ENCODE measurements at places on chromosomes 13 and 19.

DNA sequence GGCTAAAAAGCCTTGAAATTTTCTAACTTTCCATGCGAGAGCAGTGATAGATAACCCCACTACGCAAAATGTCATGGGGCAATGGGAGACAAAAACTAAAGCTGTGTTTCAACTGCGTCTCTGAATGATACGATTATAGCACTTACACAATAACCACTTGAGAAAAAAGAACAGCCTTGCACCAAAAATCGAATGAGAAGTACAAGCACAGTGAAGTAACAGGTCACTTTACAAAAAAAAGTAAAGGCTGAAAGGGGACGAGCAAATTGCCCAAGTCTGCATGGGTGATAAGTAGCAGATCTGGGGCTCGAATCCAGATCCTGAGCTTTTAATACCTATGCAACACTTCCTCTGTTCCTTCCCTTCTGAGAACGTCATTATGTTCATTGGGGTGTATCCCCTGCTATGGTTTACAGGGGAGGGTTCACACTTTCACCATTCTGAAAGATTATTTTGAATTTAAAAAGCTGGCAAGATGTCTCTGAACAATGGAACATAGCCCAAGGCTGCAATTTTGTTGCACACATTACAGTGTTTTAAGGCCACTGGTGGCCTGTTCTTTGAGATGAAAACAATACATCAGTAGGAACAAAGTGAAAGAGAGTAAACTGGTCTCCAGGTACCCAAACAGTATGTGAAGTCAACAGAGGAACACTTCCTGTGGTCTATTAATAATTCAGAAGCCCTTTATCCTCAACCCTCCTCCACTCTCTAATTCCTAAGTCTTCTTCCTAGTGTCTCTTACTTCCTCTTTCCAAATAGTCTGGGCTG is 3.2 kb downstream of the CPB2 start:
- DNase-seq = no peak

- DNase-seq = no peak
Observed at GRCh38 chr19:50819636-50820035, 4.0 kb downstream of the KLK1 start.

DNA sequence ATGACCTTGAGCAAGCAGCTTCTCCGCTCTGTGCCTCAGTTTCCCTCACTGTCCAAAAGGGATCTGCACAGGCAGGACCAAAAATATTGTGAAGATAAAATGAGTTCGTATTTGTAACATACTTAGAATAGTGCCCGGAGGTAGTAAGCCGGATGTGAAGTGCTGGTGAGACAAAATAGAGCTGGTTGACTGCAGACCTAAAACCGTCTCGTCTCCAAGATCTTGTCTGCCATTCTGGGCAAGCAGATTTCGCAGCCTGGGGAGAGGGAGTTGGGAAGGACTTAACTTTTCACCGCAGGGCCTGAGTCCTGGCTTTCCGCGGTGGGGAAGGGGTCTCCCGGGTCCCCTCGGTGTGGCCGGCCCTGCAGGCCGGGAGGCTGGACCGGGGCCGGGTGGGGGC is 8.2 kb upstream of the BBC3 start:
- DNase-seq = no peak

DNA sequence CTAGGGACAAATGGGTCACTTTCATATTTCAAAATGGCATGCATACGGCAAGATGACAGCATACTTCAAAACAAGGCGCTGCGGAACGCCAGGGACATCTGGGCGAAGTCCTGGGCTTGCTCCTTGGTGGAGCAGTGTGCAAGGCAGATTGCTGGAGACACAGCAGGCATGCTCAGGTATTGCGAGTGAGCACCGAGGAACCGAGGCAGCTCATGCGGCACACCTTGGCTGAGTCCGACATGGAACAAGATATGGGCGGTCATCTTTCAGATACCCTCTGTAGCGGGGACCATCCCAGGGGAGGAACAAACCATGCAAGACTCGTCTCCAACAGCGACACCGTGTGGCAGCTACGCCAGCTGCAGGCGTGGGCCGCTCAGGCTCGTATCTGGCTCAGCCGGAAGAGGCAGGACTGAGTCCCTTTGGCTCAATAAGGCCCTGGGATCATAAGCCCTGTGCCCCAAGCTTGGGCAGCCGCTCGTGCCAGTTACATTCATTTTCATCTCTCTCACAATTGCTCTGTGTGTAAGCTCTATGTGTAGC is 112.4 kb downstream of the NUFIP1 start:
- no peak for DNase-seq

GRCh38 chr19:46731584-46731983 is 14.3 kb upstream of the FKRP start:
- no peak for DNase-seq

DNA sequence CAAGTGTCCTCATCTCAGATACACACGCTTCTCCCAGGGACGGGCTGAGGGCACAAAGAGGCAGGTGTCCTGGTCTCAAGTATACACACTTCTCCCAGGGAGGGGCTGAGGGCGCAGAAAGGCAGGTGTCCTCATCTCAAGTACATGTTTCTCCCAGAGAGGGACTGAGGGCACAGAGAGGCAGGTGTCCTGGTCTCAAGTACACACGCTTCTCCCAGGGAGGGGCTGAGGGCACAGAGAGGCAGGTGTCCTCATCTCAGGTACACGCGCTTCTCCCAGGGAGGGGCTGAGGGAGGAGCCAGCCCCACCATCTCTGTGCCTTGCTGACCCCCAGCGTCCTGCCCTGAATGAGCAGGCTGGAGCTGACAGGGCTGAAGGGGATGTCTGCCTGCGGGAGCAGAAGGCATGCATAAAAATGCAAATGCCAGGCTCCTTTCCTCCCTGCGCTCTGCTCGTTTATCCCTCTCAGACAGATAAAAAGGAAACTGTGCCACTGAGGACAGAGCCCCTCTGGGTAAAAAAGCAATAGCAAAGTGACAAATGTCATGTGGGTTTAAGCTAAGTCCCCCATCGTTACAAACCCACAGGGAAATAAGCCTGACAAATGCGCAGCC is 96.1 kb upstream of the UQCRFS1 start:
- no peak for DNase-seq

Measured in left kidney (tissue), 8 donors.